CD4-positive, alpha-beta T cell treated with Interleukin-10 for 1 hour (primary cell): ENCODE measurements at places on chromosomes 7 and 10.

GRCh38 chr7:6269527-6269926 lies 2.9 kb downstream of the CYTH3 start:
- no peak for DNase-seq

DNA sequence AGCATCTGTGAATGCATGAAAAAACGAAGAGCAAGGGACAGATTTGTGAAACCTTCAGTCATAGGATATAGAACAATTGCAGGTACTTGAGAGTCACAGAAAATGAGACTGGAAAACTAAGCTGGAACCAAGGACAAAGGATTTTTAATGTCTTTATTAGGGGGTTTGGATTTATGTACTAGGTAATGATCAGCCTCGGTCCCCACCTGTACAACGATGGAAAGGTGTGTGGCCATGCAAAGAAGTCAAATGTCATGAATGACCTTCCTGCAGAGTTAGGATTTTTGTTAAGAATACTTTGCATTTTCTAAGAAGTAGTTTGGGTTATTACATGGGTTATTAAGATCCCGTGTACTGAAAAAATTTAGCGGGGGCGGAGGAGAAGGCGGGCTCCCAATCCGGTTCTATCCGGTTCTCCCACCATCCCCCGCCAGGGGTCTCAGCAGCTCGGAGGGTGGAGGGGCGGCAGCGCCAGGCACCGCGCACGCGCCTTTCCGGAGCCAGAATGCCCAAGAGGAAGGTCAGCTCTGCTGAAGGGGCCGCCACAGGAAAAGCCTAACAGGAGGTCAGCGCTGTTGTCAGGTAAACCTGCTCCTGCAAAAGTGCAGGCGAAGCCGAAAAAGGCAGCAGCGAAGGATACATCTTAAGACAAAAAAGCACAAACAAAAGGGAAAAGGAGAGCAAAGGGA lies 327.5 kb upstream of the PLXDC2 start:
- no peak for DNase-seq

GRCh38 chr10:82358486-82359099 lies 483.6 kb downstream of the NRG3 start:
- DNase-seq: no peak

DNA sequence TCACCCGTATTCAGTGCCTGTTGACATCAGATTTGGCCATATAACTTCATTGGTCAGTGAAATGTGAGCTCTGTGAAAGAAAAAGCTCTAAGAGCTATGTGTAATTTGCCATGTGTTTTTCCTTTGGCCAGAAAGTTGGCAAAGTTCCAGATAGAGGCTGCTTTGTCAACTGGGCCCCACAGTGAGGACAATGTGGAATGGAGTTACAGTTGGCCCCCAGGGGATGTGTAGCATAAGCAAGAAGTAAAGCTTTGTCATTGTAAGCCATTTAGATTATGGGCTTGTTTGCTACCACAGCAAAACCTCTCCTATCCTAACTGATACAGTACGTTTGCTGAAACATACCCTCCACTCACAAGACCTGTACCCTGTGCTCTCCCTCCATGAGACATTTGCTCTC lies 119.1 kb upstream of the HABP2 start:
- DNase-seq: no peak

GRCh38 chr7:3149231-3149995 lies 105.7 kb upstream of the CARD11 start:
- DNase-seq: no peak
